ENCODE measurements at places on chromosomes 12 and 14.

DNA sequence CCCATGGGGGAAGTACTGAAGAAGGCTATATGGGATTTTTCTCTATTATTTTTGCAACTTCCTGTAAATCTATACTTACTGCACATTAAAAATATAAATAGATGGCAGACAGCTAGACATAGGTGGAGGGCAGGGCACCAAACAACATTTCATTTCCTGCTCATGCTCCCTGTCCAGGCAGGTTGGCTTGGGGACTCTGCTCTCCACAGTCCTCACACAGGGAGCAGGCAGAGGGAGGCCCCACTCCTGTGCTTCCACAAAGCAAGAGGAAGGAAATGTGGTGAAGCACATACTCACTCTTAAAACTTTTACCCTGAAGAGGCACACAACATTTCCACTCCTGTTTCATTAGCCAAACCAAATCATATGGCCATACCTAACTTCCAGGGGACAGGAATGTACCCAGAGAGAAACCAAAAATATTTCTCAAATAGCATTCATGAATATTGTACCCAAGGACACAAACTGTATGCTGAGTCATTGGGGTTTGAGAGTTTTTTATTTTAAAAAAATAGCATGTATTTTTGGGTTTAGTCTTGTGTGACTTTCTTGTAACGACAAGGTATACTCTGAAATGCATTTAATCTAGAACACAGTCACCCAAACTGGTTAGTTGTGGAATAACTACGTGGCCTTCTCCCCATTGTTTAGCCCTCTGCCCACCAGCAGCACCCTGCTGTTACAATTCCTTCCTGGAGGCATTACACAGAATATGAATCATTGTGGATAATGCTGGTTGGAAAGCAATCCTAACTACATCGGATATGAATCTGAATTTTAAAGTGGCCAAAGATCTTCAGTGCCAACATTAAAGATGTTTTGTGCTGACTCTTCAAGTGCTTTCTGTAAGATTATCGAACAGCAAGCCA, 40.9 kb downstream of the RTN1 start:
- peak; percentile 38 for DNase-seq

GRCh38 chr12:84996759-84997158, 39.3 kb downstream of the TSPAN19 start:
- DNase-seq: no peak

DNA sequence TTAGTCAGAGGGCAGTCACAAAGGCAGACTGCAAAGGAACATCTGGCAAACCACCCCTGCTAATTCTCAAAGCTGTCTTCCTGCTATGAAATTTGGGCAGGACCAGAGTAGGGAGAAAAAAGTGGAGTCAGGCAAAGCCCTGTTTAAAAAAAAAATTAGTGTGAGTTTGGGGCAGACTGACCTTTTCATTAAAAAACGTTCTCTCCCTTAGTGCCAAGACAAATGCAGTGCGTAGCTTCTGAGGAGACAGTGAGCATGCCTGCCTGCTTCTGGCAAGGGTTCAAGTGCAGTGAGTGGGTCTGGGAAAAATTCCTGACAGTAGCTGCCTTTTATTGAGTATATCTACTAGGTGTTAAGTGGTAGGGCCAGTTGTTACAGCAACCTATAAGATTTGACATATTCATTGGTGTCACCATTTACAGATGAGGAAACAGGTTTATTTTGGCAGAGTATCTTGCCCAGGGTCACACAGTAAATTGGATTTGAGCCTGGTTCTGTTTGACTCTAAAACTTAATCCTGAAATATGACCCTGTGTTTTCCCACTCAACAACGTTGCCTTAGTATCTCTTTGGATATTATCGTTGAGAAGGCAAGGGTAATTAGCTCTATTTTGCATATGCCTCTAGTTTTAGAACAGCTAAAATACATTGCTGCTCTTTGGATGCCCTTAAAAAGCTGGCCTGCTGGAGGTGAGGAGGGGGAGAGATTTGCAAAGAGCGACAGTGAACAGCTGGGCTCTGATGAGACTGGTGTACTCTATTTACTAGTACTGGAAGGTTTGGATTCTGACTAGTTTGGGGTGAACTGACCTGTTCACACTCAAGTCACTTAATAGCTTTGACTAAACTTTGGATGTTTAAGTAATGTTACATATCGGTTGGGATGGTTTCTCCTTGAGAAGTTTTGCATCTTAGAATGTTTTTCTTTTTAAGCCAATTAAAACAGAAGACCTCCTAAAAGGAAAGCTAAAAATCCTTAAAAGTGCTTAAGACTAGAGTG, 72.8 kb downstream of the PAPOLA start:
- no peak for DNase-seq

GRCh38 chr14:52329678-52330369, 15.7 kb downstream of the PTGER2 start:
- no peak for DNase-seq

- no peak for DNase-seq
Measured at GRCh38 chr12:1857821-1858220, 37.5 kb downstream of the LRTM2 start.

Measured in suppressor macrophage (primary cell).